ENCODE measurements at places on chromosomes 2 and 18.

DNA sequence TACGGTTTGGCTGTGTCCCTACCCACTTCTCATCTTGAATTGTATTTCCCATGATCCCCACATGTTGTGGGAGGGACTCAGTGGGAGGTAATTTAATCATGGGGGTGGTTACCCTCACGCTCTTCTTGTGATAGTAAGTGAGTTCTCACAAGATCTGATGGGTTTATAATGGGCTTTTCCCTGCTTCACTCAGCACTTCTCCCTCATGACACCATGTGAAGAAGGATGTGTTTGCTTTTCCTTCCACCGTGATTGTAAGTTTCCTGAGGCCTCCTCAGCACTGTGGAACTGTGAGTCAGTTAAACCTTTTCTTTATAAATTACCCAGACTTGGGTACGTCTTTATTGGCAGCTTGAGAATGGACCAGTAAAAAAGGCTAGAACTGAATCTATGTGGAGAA lies 750.0 kb upstream of the ID2 start:
- DNase-seq = no peak

DNA sequence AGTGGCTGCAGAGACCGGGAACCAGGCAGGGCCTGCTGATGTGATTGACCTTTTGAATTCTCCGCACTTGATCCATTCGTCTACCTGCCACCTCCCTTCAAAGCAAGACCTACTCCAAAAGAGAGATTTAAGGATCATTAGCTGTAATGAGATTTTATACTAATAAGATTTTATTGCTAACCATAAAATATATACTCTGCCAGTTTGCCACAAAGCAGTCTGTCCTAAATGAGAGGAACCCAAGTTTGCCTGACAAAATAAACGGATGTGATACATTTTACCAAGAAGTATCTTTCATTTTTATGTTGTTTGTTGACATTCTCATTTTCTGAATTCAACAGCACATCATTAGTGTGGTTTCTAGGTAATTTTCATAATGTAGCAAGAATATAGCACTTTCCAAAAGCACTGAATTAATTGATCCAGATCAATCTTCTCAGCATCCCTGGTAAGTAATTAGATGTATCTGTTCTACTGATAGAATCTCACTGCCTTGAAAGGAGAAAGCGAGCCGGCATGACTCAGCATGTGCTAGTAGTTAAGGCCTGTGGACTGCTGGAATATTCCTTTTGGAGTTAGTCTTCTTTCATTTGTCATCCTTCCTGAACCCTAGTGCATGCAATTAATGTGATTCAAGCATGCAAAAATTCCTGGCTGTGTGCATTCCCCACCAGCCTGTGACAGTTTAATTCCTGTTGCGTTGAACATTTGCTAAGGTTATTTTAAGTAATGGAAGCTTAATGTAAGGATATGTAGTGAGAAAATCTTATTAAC lies 128.5 kb downstream of the ARL6IP6 start:
- DNase-seq = no peak

DNA sequence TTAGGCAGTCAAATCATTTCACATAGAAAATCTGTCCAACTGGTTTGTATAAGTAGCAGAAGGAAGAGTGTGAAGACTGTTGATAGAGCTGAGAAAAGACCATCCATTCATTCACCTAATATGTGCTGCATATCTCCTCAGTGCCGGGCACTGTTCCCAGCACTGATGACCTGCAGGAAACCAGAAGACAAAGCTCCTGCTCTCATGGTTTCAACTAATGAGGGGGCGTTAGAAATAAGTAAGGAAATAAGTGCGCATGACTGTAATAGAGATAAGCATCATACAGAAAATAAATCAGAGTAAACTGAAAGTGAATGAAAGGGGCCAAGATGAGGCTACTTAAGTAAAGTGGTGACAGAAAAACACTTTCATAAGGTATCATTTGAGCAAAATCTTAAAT lies 427.5 kb upstream of the CDH20 start:
- no peak for DNase-seq

DNA sequence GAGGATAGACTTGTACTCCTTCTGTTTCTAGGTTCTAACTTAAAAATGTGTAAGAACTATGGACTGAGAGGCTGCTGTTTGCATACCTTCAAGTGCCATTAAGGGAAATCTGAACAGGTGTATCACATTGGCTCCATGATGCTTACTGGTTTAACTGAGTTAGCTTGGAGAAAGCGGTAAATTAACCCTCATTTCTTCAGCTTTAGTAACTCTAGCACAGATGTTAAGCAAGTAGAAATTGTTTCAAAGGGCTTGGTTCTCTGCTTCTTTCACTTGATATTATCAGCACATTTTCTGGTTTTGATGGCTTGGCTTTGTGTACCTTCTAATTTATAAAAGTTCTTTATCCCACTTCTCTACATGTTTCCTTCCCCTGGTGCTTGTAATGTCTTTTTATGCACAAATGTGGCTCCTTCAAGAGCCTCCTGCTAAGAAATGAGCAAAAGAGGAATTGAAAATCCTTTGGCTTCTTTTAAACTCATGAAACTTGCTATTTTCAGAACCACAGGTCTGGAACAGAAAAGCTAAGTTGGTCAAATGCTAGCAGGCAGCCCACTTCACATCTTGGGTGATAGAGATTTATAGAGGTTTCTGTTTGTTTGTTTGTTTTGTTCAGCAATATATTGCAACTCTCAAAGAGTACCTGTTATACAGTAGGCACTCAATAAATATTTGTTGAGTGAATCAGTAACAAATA lies 249.9 kb upstream of the THUMPD2 start:
- no peak for DNase-seq

DNA sequence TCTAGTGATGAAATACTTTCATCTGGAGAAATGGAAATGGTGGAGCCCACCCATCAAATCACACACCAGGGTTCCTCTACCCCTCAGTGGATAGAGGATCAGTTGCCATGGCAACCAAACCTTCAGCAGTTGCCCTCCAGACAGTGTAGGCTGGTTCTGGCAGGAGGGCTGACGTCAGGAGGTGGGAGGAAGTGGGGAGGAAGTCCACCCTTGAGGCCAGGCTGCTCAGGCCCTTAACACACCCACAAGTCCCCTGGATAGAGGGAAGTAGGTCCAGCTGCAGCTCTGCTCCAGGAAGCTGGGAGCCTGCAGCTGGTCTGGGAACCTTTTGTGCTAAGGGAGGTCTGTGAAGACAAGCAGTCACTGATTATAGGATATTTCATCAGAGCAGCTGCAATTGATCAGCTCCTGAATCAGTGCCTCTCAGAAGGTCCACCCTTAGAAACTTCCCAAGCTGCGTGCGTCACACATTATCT lies 186.6 kb downstream of the MTX2 start:
- no peak for DNase-seq

GRCh38 chr2:88855620-88856408 lies 164.3 kb downstream of the RPIA start:
- no peak for DNase-seq

DNA sequence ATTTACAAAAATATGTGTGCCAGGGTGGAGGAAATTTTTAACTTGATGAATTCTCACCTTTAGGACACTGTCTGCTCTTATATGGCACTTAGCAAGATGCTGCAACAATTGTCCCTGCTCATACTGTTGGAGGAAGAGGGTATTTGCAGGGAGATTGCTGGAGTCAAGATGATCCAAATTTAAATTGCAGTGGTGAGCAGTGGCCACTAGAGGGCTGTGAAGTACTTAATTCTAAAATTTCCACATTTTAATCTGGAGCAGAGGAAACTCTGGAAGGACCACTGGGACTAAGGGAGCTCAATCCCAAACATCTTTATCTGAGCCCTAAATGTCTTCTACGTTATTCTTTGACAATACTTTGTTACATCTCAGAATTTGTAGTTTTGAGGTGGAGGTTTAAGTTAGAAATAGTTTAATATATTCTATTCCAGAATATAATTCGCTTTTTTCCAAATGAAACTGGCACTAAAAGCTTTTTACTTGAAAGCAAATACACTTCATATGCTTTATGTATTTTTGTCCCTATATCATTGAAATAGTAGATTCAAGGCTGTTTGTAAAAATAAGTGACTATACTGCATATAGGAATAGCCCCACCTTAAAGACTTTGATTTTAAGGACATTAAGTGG lies 33.0 kb upstream of the PTH2R start:
- DNase-seq = no peak

DNA sequence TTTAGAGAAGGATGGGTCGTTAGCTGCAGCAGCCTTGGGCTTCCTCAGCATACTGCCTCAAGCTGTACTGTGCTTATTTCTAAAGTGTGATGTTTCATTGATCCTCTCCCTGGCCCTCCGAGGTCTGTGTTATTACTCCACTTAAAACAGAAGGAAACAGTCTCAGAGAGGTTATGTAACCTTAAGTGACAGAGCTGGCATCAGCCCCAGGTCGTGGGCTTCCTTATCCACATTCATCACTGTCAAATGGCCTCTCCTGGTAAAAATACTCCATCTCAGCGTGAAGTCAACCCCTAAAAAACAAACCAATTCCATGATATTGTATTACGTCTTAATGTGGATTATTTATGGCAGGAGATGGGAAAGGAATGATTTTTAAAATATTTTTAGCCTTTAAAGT lies 153.3 kb upstream of the NOSTRIN start:
- DNase-seq = no peak

DNA sequence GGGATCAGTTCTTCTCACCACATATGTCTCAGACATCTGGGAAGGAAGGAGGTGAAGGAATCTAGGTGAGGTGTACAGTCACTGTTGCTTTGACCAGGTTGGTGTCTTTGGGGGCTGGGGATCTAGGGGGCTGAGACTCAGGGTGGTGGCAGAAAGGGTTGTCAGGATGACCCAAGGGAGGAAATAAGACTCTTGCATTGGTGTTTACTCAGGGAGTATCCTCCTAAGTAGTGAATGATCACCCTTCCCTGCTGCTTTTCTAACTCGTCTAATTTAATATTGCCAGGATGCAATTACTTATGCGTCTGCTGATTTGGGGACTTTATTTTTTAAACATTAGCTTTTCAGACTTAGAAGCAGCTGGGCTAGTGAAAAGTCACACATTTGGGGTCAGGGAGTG lies 127.8 kb upstream of the SIX3 start:
- DNase-seq = no peak

DNA sequence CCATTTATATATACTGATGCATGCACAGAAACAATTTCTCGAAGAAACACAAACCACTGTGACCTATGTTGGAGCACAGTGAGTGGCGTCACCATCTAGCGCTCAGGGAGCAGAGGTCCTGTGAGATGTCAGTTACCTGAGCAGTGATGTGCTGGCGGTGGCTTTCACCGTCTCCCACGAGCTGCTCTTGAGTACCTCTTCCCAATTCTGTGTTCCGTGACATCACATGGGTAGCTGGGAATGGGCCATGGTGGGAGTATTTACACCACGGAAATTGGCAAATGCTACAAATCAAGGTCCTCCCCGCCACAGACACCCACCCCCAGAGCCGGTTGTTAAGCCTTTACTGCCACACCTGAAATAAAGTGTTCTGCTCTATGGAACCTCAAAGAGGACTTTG lies 24.4 kb downstream of the GBX2 start:
- no peak for DNase-seq

GRCh38 chr18:57807336-57808117 lies 4.4 kb upstream of the ATP8B1 start:
- DNase-seq = no peak

DNA sequence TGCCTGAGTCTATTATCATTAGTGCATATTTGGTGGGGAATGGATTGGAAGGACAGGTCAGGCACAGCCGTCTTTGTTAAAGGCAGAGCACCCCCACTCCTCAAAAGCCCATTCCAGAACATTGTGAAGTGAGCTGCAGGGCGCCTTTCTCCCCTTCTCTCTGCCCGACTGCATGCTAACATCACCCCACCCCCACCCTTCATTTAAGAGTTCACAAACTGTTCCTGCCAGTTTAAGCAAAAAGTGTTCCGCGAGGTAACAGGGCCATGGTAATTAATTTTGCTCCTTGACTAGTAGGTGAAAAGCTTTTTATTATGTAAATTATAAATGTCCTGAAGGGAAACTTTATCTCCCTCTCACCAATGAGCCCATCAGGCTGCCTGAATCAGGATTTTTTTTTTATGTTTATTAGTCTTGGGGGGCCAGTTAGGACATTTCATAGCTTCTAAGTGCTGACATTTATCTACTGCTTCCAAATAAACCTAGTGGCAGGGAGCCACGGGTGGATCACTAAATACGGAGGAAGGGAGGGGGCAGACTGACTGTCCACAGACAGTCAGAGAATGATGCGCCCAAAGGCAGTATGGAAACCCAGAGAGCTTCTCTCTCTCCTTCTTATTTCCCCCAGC lies 99.4 kb downstream of the FTCDNL1 start:
- no peak for DNase-seq

DNA sequence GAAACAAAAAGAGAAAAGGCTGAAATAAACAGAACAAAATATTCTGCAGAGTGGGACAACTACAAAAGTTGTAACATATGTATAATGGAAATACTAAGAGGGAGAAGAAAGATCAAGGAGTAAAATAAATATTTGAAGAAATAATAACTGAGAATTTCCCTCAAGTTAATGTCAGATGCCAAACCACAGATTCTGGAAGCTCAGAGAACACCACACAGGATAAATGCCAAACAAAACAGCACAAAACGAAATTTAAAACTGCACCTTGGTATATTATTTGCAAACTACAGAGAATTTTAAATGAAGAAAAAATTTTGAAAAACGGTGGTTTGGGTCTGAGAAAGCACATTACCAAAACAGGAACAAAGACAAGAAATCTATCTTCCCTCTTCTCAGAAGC lies 1588.9 kb upstream of the TMEFF2 start:
- DNase-seq = no peak

DNA sequence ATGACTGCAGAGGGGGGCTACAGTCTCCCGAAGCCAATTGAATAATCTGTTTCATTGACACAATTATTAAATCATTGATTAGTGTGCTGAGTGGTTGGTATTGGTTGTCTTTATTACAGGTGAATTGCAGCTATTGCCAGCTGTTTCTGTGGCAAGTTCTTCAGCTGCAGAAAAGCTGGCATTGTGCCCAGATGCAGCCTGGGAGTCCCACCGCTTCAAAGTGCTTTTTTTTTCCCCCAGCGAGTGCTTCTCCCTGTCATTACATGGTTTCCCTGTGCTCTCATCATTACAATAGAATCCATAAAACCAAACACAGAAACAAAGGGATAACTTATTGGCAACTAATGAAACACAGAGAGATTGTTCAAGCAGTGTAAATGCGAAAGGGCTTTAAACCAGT lies 164.7 kb downstream of the GRB14 start:
- DNase-seq = no peak

GRCh38 chr2:69554981-69555380 lies 88.6 kb downstream of the AAK1 start:
- no peak for DNase-seq

All from stimulated activated CD4-positive, alpha-beta T cell treated with anti-CD3 and anti-CD28 coated beads, Interleukin-1b, Interleukin-23, amount 100 ng/mL, for 1 hour (primary cell).